ENCODE measurements at places on chromosomes 7 and 10. TPM values are rescaled to one million over a fixed set of nuclear protein-coding genes. Genes with fewer than 3 reads are reported as not detected.

DNA sequence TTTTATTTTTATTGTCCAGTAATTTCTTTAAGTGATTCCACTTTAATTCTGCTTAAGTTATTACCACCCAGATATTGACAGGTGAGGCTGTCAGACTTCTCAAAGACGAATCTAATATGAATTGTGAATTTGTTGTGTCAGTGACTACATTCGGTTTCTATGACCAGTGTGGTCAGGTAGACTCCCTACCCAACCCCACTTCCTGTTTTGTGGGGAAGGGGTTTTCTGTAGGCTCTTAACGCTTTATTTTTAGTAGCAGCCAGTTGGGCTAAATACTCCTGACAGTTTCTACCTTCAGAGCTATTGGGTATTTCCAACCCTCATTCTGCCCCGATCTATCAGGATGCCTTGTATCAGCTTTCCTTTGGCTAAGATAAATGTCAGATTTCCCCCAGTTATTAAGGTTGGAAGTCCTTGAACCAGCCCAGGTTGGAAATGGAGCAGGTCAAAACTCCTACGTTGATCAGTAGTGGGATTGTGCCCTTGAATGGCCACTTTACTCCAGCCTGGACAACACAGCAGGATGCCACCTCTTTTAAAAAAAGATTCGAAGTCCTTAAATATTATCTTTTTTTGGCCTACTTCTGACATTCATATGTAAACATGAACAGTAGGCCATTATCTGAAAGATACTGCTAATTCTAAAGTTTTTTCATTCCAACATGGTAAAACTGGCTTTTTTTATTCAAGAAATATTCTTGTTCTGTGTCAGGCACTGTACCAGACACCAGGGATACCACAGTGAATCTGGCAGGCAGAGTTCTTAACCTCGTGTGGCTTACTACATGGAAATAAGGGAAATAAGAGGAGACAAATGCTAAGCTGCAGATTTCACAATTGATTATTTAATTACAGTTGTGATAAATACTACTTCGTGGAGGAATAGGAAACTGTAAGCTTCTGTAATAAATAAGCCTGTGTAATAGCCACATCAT is 133.3 kb upstream of the SAMD8 start:
- DNase-seq, result peak; percentile 84

GRCh38 chr7:25090374-25090773 is 34.7 kb downstream of the CYCS start:
- DNase-seq, result no peak

GRCh38 chr7:99193527-99194220 is 14.2 kb downstream of the KPNA7 start:
- DNase-seq, result no peak

- no peak for DNase-seq
These were observed 11.8 kb downstream of the COG5 start for GRCh38 chr7:107551936-107552335.

GRCh38 chr7:157684157-157684908 is 347.5 kb downstream of the DNAJB6 start:
- no peak for DNase-seq

- DNase-seq, result no peak
These were observed 105.8 kb upstream of the NFE2L3 start for GRCh38 chr7:26046150-26046549.

DNA sequence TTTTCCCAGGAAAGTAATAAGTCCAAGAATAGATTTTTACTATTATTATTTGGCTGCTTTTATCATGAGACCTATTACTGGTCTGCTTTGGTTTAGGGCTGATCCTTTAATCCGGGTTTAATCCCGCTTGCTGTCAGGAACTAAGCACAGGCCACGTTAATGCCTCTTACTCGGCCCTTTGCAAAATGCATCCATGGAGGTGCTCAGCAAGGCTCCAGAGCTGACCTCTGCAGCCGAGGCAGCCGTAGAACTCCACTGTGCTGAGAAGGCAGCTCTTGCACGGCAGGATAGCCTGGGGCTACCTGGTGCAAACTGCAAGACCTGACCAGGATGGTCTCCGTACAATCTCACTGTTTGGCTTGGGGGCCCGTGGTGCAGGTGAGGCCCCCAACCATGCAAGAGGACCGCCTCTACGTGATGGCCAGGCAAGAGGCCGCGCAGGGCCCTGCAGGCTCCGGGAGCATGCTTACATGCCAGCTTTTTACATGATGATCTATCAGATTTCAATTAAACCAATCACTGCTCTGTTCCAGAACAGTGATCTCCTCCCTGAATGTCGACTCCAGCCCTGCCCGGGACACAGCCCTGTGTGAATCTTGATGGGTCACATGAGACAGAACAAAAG is 10.4 kb upstream of the CALML3 start:
- no peak for DNase-seq

DNA sequence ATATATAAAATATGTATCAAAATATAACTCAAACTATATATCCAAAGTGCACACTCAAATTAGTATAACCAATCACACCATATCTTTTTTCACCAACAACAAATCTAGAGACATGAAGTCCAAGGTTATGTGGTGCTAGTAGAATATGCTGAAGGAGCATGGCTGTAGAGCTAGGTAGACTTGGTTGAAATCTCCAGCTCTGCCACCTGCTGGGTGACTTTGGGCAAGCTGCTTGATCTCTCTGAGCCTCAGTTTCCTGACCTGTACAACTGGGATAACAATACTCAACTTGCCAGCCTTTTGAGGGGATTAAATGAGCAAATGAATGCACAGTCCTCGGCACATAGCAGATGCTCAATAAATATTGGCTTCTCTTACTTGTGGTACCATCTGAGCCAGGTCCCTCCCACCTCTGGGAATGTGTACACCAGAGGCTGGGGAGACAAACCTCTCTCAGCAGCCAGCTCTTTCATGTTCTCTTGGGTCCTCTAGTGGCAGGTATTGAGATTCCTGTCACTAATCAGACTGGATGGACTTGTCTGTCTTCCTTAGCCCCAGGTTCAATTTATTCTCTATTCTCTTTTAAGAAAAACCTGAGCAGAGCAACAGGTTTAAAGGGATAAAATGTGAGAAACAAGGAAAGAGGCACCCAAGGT is 94.3 kb upstream of the PDE1C start:
- DNase-seq, result no peak

DNA sequence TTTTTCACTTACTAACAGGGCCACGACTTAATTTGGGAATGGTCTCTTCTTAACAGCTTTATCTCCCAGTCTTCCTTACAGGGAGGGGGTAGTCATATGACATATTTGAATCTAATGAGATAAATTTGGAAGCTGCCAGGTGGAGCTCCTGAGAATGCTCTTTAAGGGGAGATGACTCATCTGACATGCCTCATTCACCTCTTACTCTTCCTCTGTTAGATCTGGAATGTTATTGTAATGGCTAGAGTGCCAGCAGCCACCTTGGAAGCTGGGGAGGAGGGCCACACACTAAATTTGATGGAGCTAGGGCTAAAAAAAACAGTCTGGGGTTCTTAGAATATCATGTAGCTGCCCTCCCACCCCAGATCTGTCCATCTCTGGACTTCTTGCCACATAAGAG is 22.7 kb downstream of the HECW1 start:
- DNase-seq, result no peak

- DNase-seq, result no peak
These were observed 105.1 kb upstream of the ANLN start for GRCh38 chr7:36284456-36285090.

DNA sequence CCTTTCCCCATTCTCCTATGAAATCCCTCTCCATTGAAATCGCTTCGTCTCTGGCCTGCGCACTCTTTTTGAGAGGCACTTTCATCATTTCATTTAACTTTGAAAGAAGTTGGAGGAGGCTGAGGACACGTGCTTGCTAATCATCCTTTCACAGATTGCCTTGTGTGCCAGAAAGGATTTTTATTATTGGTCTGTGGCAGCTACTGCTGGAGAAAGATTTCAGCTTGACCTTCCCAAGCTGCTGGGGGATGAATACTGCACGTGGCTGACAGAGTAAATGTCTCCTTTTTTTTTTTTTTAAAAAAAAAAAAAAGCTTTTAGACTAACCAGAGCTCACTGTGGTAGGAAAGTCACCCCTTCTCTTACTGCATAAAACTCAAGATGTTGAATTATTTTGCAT is 44.2 kb upstream of the KCNIP2 start:
- DNase-seq, result no peak

DNA sequence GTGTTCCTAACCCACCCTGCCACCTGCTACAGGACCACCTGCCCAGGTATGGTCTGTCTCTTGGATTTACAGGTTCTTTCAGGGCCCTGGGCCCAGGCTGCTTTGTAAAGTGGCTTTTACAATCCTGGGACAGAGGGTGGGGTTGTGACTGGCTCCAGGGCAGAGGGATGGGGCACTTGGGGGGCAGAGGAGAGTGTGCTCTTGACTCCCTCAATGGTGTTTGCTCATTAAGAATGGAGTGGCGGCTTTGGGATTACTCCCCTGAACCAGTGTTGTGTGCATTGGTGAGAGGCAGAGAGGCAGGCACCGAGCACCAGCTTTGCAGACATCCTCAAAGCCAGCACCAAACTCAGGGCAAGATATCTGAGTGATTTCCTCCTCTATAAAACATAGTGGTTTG is 43.5 kb downstream of the VWA2 start:
- no peak for DNase-seq

ELN gene
- not detected for total RNA-seq

LRGUK gene
- 0.87 TPM for total RNA-seq

EIF3A gene
- total RNA-seq, result 94.3 TPM

VPS41 gene
- total RNA-seq, result 114 TPM

SFRP5 gene
- total RNA-seq, result not detected

NUTM2E gene
- 0.63 TPM for total RNA-seq

Measured in B cell (primary cell).